ENCODE measurements at places on chromosomes 11 and 22.

DNA sequence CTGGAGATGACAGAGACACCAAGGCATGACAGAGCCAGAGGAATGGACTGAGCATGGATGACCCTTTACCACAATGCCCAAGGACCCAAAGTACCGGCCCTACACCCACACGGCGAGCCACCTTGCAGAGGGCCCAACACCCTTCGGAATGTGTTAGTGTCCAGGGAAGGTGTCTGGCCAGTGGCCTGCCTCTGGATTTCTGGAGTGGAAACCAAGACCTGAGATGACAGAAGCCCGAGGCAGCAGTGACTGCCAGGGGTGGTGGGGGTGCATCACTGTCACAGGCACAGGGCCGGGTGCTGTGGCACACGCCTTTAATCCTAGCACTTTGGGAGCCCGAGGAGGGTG lies 28.7 kb downstream of the PDGFB start:
- DNase-seq: no peak

DNA sequence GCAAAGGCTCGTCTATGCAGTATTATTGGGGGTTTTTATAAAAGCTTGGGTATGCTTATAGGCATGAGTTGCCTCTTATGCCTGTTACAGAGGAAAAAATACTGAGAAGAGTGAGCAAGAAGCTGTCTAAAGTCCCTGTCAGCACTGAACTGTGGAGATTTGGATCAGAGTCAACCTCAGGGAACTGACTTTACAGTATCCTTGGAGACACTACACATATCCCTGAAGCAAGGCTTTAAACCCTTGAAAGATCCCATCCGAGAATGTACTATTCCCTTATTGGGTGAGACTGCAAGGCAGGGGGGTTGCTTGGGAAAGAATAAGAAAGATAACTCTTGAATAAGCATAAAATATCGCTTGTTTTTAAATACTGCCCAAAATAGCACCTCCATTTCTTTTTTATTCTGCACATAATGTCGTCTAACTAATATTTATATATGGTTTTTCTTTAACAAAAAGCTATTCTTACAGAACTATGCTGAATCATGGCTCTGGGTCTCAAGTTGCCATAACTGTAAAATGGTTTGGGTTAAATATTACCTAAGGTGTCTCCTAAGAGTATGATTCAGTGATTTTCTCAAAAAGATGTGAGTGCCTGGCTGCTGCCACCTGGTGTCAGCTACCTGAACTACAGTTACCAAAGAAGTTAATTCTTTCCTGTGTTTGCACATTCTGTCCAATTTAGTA lies 1062.8 kb downstream of the DLG2 start:
- DNase-seq: peak; percentile 6

DNA sequence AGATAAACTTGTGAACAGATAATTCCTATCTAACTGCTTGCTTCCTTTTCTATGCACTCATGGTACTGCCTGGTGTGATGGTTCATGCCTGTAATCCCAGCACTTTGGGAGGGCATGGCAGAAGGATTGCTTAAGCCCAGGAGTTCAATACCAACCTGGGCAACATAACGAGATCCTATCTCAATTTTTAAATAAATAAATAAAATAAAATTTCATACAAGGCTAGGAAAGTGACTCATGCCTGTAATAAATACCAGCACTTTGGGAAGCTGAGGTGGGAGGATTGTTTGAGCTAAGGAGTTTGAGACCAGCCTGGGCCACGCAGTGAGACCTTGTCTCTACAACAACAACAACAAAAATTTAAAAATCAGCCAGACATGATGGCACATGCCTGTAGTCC lies 166.6 kb downstream of the COMMD9 start:
- DNase-seq: peak; percentile 31

- no peak for DNase-seq
Measured at GRCh38 chr11:106286881-106287504, 209.5 kb downstream of the AASDHPPT start.

DNA sequence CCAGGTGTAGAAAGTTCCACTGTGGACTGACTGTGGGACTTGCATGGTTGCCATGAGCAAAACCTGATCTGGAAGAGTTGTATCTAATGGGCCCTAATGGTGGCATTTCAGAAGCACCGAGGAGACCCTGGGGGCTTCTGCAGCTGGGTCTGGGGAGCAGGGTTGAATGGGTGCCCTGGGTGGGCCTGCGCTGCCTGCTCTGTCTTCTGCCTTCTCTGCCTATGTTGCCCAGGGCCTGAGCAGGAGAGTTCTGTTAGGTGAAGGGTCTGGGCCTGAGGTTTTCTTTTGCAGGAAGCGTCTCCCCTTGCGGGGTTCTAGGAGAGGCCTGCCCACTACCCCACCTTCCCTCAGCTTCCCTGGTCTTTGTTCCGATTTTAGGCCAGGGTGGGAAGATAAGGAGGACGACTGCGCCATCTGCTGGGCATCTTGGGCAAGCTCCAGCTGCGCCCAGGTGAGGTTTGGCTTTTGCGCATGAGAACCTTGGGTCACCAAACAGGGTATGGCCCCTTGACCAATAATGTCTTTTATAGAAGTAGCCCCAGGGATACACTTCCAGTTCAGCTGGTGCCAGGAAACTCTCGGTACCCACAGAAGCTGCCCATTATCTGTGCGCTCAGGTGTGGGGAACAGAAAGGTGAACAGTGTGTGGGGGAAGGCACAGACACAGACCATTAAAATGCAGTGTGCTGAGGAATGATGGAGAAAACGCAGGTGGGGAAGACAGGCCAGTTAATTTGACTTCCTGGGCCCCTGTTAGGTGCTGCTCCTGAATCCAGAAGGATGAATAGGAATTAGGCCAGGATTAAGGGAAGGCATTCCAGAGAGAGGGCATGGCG lies 23.2 kb downstream of the COMMD9 start:
- peak; percentile 18 for DNase-seq

GRCh38 chr11:6747097-6747668 lies 24.6 kb downstream of the OR2AG2 start:
- DNase-seq: no peak

DNA sequence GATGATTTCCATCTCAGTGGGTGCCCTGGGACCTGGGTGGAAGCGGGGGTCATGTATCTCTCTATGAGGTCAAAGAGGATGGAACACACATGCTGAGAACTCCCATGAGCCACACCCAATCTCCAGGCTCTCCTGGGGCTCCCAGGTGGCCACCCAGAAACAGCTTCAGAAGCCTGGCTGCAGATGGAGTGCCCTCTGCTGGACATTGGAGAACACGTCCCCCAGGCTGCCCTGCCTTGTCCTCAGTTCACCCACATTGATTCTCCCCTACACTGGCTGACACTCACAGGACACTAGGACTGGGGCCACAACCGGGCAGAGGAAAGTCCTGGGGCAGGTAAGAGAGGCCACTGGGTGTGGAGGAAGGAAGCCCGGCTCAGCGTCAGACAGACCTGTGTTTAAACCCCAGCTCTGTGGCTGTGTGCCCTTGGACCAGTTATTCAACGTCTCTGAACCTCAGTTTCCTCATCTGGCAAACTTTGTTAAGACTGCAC lies 4.5 kb upstream of the NOL12 start:
- peak; percentile 23 for DNase-seq

- DNase-seq: no peak
Measured at GRCh38 chr11:30938171-30938570, 352.0 kb upstream of the MPPED2 start.

- peak; percentile 44 for DNase-seq
Measured at GRCh38 chr22:46008291-46008690, 31.3 kb upstream of the WNT7B start.

- no peak for DNase-seq
Measured at GRCh38 chr11:1639666-1640065, 10.1 kb downstream of the KRTAP5-5 start.

DNA sequence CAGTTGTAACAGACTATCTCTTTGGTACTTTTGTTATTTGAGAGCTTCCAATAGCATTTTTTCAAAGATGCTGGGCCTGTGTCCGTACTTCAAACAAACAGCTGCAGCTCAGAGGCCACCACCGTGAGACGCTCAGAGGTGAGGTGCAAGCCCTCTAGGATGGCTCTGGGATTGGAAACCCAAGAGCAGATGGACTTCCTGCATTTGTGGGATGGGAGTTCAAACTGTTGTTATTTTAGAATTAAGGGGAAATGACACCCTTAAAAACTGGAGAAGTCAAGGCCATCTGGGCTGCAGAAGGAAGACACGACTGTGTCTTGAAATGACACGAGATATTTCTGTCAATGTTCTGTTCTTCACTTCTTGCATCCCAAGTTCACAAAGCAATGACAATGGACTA lies 9.2 kb upstream of the IL10RA start:
- DNase-seq: no peak

DNA sequence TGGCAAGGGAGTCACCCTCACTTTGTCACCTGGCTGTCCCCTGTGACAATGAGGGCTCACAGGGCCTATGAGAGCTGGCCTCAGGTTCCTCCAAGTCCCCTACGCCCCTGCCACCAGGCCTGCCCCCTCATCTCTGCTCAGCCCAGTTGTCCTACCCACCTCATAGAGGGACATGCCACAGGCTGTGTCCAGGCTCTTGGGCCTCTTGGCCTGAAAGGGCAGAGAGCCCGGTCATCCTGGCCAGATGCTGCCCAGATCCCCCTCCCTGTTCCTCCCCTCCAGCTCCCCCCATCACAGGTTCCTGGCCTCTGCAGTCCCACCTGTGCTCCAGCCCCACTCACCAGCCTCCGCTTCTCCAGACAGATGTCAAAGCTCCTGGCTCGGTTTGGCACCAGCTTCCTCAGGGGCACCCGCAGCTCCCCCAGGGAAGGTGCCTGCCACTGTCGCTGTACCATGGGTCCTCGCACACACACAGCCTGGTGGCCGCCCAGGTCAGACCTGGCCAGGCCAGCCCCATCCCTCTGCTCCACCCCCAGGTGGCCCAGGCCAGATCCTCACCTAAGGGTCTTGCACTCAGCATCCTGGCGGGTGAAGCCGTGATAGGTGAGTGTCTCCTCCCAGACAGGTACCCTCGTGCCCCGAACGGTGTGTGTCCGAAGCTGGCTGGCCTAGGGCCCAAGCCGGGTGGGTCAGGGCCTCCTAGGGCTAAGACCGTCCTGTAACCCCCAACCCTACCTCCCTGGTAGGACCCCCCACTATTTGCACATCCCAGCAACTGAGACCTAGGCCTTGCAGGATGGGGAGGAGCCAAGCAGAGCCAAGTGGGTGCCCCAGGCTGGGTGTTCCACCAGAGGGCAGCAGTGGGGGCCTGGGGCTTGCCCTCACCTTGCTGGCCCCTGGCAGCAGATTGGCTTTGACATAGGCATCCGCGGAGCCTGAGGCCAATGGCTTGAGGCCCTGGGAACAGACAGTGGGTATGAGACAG lies 8.3 kb downstream of the NDUFV1 start:
- no peak for DNase-seq

DNA sequence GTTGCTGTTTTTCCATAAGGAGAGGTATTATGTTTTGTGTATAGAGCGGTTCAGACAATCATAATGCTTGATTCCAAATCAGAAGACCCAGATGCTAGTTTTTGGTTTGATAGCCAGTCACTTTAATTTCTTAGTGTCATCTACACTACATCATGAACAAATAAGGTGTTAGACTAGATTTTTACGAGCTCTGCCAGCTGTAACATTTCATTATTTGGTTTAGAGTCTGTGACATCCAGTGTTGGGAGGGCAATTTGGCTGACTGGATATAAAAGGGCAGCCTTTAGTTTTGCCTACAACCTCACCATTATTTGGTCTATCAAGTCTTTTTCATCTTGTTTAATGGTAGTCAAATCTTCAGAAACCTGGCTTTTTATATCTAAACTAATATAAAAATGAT lies 30.2 kb upstream of the FBXO3 start:
- no peak for DNase-seq

DNA sequence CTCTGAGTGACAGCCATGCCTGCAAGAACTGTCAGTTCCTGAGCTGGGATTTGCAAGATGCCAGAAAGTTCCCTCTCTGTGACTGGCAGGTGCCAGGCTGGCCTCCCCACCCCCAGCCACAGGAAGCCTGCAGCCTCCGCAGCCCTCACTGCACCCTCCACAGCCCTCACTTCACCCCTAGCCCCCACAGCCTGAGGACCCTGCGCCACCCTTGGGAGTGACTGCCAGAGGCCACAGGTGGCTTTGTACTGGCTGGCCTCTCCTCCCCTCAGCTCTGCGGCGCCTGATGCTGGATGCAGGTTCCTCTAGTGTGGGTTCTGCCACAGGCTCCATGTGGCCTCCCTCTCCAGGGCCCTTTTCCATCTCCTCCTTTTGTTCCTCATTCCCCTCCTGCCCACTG lies 28.7 kb downstream of the MPPED1 start:
- no peak for DNase-seq

DNA sequence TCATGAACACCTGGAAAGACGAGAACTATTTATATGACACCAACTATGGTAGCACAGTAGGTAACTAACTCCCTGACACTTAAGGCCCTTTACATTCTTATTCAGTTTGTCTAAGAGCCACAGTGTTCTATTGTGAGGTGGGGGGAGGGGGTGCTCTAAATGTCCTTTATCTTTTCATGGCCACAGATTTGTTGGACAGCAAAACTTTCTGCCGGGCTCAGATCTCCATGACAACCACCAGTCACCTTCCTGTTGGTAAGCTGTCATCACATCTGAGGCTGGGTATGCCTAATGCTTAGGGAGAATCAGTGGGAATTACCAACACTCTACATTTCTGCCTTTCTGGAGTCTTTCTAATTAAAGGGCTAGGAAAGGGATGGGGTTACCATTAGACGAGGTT lies 30.7 kb downstream of the EHF start:
- no peak for DNase-seq

DNA sequence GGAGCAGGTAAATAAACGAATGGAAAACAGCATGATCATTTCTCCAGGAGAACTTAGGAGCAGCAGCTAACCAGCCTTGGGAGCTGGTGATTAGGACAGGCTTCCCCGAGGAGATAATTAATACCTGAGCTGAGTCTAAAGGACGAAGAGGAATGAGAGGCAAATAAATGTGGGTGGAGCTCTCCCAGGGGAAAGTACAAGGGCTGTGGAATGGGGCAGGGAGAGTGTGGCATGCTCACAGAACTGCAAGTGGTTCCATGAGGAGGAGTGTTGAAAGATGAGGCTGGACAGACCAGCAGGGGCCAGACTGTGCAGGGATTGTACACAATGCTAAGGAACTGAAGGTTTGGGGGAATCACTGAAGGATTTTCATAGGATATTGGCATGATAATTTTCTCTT lies 14.2 kb upstream of the TLCD5 start:
- DNase-seq: no peak

GRCh38 chr22:39419096-39419495 lies 19.5 kb downstream of the TAB1 start:
- DNase-seq: no peak

DNA sequence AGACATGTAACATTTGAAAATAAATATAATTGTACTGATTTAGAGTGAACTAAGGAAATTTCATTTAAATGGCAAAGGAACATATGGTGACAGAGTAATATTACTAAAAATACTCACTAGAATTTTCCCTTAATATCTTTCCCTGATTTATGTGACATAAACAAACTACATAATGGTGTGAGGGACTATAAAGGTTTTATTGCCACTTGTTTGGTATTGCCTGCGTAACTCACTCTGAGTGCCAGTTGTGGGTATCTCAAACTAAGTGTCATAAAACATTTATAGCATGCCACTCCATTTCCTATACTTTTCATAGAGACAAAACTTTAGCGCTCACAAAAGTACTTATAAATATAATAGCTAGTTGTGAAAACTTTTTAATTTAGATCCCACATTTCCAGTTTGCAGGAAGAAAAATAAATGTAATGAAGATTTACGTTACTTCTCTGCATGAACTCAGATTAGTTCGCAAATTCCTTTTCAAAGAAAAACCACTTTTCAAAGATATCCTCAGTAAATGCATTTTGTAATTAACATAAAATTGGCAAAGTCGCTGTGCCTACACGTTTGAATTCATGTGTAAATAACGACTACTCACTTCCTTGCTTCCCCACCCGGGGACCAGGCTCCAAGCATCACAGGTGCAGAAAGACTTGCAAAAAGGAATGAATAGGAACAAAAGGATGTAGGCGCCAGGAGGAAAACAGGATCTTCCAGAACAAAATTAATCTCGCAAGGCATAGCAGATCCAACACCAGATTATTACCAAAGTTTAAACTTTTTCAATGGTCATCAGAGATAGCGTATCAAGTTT lies 1.6 kb upstream of the QSER1 start:
- DNase-seq: no peak
